ENCODE measurements at places on chromosomes 1 and 21.
A peak's percentile ranks its signal among the peaks of the same experiment; 100 is the strongest.

- no peak for DNase-seq
Measured at GRCh38 chr1:218345673-218346390, 696 bp downstream of the TGFB2 start.

DNA sequence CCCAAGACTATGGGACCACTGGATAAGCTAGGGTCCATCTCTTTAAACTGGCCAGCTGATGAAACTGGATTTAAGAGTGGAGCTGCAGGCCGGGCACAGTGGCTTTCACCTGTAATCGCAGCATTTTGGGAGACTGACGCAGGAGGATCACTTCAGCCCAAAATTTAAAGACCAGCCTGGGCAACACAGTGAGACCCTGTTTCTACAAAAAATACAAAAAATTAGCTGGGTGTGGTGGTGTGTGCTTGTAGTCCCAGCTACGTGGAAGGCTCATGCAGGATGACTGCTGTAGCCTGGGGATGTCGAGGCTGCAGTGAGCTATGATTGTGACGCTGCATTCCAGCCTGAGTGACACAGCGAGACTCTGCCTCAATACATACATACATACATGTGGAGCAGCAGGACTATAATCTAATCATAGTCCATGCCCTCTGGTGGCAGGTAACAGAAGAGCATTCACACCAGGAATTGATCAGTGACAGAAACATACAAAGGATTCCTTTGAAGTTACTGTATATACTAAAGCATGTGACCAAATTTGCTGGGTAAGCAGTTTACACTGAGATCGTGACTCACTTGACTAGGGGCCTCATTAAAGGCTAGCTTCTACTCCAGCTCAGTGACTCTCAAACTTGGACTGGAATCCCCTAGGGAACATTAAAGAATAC is 101.5 kb upstream of the SLFNL1 start:
- no peak for DNase-seq

DNA sequence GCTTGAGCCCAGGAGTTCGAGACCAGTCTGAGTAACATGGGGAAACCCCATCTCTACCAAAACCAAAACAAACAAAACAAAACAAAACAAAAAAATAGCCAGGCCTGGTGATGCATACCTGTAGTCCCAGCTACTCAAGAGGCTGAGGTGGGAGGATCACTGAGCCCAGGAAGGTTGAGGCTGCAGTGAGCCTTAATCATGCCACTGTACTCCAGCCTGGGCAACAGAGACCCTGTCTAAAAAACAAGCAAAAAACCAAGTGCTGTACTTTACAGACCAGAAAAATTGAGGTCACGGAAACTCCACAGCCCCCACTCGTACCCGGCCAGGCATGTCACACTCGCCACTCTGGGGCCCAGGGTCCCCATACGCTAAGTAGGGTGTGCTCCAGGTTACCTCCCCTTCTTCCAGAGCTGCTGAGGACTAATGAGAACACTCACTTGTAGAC is 22.9 kb downstream of the ATP2B4 start:
- no peak for DNase-seq

- no peak for DNase-seq
Measured at GRCh38 chr1:17335821-17336710, 28.1 kb downstream of the PADI4 start.

- DNase-seq: no peak
Measured at GRCh38 chr1:36035154-36035553, 48.7 kb upstream of the TEKT2 start.

DNA sequence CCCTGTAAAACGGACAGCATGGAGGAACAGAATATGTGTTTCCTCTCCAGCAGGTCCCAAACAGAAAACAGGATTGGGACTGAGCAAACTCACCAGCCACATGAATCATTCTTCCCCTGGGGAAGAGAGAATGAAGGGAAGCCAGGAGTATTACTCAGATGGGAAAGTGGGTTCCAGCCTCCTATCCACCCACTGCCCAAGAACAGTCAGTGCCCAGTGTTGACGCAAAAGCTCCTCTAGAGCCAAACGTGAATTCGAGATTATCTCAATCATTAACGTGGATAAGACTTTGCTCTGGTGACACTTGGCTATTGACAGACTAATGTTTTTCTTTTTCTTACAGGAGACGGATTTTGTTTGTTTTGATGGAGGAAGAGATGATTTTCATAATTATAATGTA is 9.3 kb downstream of the MIA3 start:
- no peak for DNase-seq

DNA sequence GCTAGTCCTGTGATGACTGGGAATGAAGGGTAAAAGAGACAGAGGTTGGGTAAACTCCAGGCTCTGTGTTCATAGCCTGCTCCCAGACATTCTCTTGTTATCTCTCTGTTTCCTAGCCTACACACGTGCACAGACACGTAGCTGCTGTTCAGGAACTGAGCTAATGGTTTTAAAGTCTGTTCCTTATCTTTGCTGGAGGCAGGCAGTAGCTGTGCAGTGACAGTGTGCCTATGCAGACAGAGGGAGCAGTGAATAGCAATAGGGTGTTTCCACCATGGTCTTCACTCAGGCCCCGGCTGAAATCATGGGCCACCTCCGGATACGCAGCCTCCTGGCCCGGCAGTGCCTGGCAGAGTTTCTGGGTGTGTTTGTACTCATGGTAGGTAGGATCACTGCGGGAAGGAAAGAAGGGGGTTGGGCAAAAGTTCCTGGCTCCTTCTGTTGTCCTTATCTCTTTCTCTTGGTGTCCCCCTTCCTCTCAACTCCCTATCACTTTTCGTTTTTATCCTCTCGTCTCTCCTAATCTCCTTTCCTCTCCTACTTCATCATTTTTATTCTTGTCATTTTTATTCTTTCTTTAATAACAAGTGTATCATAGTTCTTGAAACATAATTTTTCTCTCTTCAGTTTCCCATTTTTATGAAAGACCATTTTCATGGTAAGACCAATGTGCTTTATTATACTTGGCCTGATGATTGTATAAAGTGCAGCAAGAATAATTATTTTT is at the start of gene AQP10:
Gene AQP10, plus strand, starts transcription at position 212 of the 727 bp plus-strand sequence. Its CDS starts 63 bp downstream, at position 275.
- DNase-seq: no peak

- DNase-seq: no peak
Measured at GRCh38 chr21:35730325-35730724, 330.0 kb downstream of the SETD4 start.

DNA sequence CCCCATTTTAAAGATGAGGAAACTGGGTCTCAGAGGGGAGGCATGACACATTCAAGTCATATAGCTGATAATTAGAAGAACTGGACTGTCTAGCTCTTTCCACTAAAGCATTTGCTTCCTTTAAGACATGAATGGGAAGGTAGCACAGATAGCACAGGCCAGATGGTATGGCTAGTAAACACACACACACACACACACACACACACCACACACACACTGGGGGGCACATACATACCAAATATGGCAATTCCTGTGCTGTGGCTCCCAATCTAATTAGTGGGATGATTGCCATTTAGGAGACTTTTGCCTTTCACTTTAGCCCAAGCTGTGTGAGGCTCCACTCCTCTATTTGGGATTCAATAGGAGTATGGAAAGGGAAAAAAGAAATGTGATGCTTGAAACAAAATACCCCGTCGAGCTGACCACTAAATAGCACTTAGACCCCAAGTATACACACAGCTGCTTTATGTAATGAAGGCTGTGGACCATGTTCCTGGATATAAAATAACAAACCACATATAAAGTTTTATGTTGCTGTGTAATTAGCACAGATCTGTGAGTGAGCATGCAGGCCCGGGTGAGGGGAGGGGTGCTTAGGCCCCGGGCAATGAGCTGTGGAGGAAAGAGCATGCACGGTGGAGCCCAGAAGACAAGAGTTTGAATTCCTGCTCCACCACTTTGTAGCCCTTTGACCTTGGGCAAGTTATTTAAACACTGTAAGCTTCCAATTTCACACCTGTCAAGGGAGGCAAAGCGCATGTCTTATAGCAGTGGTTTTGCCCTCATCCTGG is 6.8 kb upstream of the TRABD2B start:
- no peak for DNase-seq

GRCh38 chr1:88433556-88433955 is 250.5 kb upstream of the PKN2 start:
- DNase-seq: no peak

GRCh38 chr1:25550683-25551310 is 7.4 kb downstream of the LDLRAP1 start:
- DNase-seq: no peak

DNA sequence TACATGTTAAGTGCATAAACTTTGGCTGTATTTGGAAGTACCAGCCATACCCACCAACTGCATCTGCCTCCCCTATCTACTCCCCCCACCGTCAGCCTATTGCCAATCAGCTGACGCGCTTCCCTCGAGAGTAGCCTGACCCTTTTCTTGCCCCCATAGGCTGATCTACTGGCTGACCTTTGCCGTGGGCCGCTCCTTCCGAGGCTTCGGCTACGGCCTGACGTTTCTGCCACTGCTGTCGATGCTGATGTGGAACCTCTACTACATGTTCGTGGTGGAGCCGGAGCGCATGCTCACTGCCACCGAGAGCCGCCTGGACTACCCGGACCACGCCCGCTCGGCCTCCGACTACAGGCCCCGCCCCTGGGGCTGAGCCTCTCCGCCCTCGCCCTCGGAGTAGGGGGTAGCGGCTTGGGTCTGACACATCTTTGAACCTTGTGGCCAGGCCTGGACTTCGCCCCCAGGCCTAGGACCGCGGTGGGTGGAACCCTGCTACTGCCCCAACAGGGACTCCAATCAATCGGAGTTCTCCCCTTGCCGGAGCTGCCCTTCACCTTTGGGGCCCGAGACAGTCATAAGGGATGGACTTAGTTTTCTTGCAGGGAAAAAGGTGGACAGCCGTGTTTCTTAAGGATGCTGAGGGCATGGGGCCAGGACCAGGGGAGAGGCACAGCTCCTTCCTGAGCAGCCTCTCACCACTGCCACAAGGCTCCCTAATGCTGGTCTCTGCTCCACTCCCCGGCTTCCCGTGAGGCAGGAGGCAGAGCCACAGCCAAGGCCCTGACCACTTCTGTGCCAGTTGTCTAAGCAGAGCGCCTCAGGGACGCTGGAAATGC is 4.0 kb downstream of the GLMP start:
- peak; percentile 59 for DNase-seq

DNA sequence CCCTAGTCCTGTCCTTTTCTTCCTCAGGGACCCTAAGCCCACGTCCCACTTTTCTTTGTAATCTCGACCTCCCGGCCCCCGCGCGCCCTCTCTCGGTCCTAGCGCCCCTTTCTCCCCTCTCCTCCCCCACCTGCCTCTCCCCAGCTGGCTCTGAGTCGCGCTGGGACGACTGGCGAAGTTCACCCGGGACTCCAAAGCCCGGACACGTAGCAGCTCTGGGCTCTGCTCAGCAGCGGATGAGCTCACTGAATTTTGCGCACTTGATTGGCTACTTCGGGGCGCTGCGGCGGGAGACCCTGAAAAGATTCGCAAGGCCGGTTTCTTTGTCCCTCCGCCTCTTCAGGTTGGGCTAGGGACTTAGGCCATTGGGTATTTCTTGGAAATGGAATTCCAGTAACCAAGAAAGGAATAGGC is 16.3 kb upstream of the ACKR1 start:
- peak; percentile 56 for DNase-seq

GRCh38 chr1:106956721-106957120 is 99.8 kb upstream of the PRMT6 start:
- no peak for DNase-seq

DNA sequence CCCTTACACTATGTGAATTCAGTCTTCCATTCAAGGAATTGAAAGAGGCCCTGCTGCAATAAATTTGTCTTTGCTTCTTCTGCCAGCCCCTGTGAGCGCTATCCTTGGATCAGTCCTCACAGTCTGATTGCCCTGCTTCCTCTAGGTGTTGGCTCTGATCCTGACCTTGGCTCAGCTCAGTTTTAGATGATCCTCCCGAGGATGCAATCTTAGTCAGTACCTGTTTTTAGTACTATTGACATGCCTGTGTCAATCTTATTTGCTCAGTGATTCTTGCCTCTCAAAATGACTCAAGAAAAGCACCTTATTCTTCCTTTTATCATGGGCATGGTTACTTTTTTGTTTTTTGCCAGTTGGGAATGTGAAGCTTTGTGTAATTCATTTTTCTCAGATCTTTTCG is 101.4 kb upstream of the KCNK1 start:
- DNase-seq: no peak

- DNase-seq: no peak
Measured at GRCh38 chr1:223670458-223671159, 5.1 kb upstream of the CAPN8 start.

- no peak for DNase-seq
Measured at GRCh38 chr1:223639331-223639749, 26.2 kb downstream of the CAPN8 start.

- DNase-seq: no peak
Measured at GRCh38 chr1:229657993-229658755, 32.1 kb downstream of the URB2 start.

DNA sequence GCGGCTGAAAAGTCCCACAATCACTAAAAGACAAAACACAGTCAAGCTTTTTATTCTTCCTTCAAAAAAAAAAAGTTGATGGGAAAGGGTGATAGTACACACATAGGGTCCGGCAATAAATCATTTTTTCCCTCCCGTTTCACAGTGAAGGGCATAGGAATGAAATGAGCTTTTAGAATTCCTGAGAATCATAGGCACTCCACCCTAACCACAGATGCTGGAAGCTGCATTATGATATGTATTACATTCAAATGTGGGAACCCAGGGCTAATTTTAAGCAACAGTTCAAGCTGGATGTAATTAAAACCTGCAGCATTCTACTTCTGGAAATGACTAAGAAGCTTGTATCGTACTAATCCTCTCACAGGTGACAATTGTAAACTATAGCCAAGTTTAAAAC is 75.7 kb upstream of the KCNJ15 start:
- no peak for DNase-seq

DNA sequence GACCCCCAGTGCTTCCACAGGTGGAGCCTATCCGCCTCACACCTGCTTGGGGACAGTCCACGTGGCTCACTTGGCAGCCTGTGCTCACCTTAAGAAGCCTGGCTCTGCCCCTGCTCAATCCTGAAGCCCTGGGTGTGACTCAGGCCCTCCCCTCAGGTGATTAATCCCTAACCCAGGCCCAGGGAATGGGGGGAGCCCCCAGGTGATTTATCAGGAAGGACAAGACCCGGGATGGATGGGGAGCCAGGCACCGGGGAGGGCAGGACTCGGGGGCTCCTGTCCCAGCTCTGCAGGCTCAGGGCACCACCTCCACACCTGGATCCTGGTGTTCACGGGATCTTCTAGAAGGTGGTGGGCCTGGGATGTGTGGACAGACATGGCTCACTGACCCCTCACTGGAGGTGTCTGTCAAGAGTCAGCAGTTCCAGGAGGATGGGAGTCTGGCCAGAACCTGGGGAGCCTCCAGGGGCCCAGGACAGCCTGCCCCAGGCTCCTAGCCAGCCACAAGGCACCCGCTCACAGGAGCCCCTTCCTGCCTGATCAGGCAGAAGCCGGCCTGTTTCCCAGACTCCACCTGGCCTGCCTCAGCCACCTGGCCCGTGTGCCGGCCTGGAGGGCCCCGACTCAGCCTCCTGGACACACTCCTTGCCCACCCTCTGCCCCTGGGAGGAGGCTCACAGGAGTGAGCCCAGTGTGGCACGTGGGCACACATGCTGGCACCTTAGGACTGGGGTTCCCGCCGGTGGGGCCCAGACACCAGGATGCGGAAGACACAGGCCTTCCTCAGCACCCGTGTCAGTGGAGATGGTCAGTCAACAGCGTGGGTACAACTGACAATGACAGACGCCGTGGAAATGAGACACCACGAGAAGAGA is 38.6 kb upstream of the COL6A1 start:
- no peak for DNase-seq

All from frontal cortex (tissue), 4 donors.